ENCODE measurements at places on chromosomes 6 and 20. TPM values are rescaled to one million over a fixed set of nuclear protein-coding genes. Genes with fewer than 3 reads are reported as not detected.

The MYBL2 gene
- 1.7 TPM for total RNA-seq

The OTOR gene
- not detected for total RNA-seq

DNA sequence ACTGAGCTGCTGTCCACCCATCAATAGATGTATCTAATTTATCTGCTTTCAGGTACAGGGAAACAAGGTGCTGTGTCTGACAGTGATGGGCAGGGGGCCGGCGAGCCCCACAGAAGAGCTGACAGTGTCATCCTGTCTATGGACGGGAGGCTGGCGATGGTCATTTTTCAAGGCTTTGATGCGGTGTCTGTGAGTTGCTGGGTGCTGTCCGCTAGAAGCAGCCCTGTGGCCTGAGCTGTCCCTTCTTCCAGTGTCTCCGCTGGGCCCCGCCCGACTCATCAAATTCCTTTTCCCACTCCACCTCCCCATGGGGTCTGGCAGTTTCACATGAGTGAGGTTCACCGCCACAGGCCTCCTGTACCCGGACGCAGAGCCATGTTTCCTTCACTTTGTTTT lies 161.4 kb upstream of the PMEPA1 start:
- no peak overlapping the region for H3K4me3 ChIP-seq
- DNase-seq = no peak
- H3K36me3 ChIP-seq = no peaks in the 10 kb centered on the region
- H3K27ac ChIP-seq = no peak overlapping the region
- no peaks in the 10 kb centered on the region for H3K27me3 ChIP-seq

- DNase-seq = no peak
- no peaks in the 10 kb centered on the region for H3K36me3 ChIP-seq
- no peak overlapping the region for H3K4me3 ChIP-seq
- H3K27ac ChIP-seq = no peak overlapping the region
- H3K27me3 ChIP-seq = no peaks in the 10 kb centered on the region
These were observed 298.7 kb upstream of the TCF21 start for GRCh38 chr6:133590196-133590595.

The DLL1 gene
- total RNA-seq = 12.9 TPM

The CCDC28A gene
- 30.8 TPM for total RNA-seq

- no peak overlapping the region for H3K4me3 ChIP-seq
- no peaks in the 10 kb centered on the region for H3K27me3 ChIP-seq
- H3K27ac ChIP-seq = no peak overlapping the region
- no peaks in the 10 kb centered on the region for H3K4me1 ChIP-seq
- no peak for DNase-seq
- H3K36me3 ChIP-seq = no peaks in the 10 kb centered on the region
These were observed 29.8 kb downstream of the APCDD1L start for GRCh38 chr20:58485393-58485792.

- DNase-seq = no peak
- no peak overlapping the region for H3K27ac ChIP-seq
- H3K4me3 ChIP-seq = no peak overlapping the region
- H3K36me3 ChIP-seq = no peaks in the 10 kb centered on the region
These were observed 70.6 kb upstream of the GRIK2 start for GRCh38 chr6:101322921-101323320.

DNA sequence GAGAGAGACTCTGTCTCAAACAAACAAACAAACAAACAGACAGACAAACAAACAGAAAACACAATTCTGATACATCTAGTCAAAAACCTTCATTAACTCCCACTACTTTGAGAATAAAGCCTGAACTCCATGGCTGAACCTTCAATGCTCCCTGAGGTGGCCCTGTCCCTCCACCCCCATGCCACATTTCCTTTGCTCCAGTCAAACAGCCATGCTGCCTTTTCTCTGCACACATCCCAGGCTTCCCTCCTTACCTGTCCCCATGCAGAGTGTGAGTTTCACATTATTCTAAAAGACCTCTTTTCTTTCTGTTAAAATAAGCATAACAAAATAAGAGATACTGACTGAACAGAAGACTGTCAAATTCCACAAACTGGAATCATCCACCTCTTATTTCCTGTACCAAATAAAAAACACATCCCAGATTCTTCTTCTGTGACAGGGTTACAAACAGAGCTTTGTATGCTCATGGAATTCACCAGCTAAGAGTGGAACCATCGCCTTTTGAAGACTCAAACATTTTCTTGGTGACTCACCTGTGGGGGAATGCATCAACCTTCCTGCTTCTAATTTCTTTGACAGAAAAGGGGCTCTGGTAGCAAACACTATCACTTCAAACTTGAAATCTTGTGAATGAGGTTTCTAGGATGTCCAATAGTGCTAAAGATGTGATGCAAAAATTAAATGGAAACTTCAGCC lies 71.0 kb upstream of the SLC22A16 start:
- no peak for DNase-seq
- no peaks in the 10 kb centered on the region for H3K36me3 ChIP-seq
- no peaks in the 10 kb centered on the region for H3K27me3 ChIP-seq
- H3K27ac ChIP-seq = no peak overlapping the region
- H3K4me3 ChIP-seq = no peak overlapping the region

- H3K36me3 ChIP-seq = no peaks in the 10 kb centered on the region
- H3K27me3 ChIP-seq = no peaks in the 10 kb centered on the region
- DNase-seq = no peak
- H3K4me3 ChIP-seq = no peak overlapping the region
- no peaks in the 10 kb centered on the region for H3K4me1 ChIP-seq
- H3K27ac ChIP-seq = no peak overlapping the region
These were observed 177.8 kb downstream of the EDN1 start for GRCh38 chr6:12467706-12468670.

DNA sequence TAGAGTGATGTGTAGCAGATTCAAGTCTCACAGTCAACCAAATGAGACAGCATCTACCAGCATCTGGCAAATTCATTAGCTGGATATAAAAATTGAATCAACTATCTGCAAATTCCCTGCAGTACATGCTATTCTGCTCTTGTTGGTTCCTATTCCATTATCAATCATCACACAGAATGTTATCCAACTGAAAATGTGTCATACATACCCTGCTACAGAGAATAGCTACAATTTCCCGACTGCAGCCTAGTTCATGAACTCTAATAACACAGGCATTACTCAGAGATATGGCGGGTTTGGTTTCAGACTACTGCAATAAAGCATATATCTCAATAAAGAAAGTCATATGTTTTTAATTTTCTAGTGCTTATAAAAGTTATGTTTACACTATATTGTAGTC lies 78.4 kb downstream of the AHI1 start:
- no peak overlapping the region for H3K4me3 ChIP-seq
- no peak for DNase-seq
- H3K36me3 ChIP-seq = peaks cover 9% of the 10 kb centered on the region
- H3K27me3 ChIP-seq = no peaks in the 10 kb centered on the region
- H3K4me1 ChIP-seq = peaks cover 3% of the 10 kb centered on the region

The CNKSR3 gene
- total RNA-seq = 9.5 TPM

The LY6G6D gene
- total RNA-seq = not detected

GRCh38 chr20:46990017-46990595 lies 95.5 kb downstream of the EYA2 start:
- H3K4me3 ChIP-seq = no peak overlapping the region
- H3K4me1 ChIP-seq = no peaks in the 10 kb centered on the region

DNA sequence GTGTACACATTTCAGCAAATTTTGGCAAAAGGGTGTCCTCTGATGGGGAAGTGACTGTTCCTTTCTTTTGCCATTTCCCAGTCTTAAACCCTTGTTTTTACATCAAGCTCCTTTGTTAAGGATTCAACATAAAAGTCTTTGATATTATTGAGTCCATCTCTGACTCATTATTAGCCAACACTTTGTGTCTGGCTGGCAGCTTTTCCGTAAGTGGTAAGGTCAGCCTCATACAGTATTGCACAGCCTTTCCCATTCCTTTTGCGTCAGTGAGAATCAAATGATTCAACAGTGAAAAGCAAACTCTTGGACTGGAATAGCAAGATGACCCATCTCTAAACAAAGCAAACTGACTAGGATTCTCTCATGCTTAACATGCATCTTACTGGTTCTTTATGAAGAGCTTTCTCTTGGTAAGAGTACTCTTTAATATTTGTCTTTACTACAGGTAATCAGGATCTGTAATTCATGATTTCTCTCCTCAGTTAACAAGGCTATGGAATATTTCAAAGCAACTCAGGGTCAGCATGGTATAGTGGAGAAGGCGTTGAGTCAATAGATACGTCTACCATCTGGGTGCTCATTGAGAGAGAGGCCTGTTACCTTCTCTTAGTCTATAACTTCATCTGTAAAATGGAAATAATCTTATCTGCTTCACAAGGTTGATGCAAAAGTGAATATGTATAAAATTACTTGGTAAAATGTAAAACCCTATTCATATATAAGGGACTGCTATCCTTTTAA lies 183.6 kb downstream of the PRL start:
- H3K27me3 ChIP-seq = no peaks in the 10 kb centered on the region
- no peak for DNase-seq
- no peak overlapping the region for H3K27ac ChIP-seq

The GRIK2 gene
- 0.62 TPM for total RNA-seq

- H3K4me3 ChIP-seq = no peak overlapping the region
- DNase-seq = no peak
- peaks cover 12% of the 10 kb centered on the region for H3K4me1 ChIP-seq
- H3K36me3 ChIP-seq = no peaks in the 10 kb centered on the region
- peaks cover 81% of the 10 kb centered on the region for H3K27me3 ChIP-seq
These were observed 42.3 kb upstream of the NR2E1 start for GRCh38 chr6:108123481-108123929.

- DNase-seq = no peak
- no peak overlapping the region for H3K4me3 ChIP-seq
- H3K36me3 ChIP-seq = no peaks in the 10 kb centered on the region
- H3K27me3 ChIP-seq = no peaks in the 10 kb centered on the region
- H3K4me1 ChIP-seq = peaks cover 19% of the 10 kb centered on the region
These were observed 31.7 kb downstream of the STX7 start for GRCh38 chr6:132481189-132481588.

GRCh38 chr6:37298958-37299357 lies 41.0 kb upstream of the TMEM217 start:
- no peak overlapping the region for H3K27ac ChIP-seq
- peaks cover 52% of the 10 kb centered on the region for H3K36me3 ChIP-seq
- H3K27me3 ChIP-seq = no peaks in the 10 kb centered on the region

The TEAD3 gene
- total RNA-seq = 17.0 TPM

DNA sequence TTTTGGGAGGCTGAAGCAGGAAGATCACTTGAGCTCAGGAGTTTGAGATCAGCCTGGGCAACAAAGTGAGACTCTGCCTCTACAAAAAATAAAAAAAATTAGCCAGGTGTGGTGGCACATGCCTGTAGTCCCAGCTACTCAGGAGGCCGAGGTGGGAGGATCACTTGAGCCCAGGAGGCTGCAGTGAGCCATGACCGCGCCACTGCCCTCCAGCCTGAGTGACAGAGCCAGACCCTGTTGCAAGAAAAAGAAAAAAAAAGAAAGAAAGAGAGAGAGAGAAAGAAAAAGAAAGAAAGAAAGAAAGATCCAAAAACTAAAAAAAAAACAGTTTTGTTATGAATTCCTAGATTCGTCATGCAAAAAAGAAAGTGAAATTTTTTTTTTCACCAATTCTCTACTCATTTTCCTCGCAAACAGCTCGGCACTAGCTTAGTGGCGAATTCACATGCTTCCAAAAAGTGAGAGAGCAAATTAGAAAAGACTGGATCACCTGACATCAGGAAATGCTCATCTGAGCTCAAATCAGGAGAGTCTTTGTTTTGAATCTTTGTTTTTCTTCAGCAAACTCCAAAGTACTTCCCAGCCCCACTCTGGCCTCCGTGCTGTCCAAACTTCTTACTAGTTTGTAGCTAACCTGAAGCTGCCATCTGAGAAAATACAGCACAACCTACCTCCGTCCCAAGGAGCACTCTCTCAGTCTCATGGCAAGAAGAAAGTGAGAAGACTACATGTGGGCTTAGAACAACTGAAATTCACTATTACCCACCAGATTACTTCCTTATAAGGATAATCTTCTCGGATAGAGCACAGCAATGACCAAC lies 27.0 kb downstream of the IPCEF1 start:
- H3K27ac ChIP-seq = no peak overlapping the region
- no peak for DNase-seq

DNA sequence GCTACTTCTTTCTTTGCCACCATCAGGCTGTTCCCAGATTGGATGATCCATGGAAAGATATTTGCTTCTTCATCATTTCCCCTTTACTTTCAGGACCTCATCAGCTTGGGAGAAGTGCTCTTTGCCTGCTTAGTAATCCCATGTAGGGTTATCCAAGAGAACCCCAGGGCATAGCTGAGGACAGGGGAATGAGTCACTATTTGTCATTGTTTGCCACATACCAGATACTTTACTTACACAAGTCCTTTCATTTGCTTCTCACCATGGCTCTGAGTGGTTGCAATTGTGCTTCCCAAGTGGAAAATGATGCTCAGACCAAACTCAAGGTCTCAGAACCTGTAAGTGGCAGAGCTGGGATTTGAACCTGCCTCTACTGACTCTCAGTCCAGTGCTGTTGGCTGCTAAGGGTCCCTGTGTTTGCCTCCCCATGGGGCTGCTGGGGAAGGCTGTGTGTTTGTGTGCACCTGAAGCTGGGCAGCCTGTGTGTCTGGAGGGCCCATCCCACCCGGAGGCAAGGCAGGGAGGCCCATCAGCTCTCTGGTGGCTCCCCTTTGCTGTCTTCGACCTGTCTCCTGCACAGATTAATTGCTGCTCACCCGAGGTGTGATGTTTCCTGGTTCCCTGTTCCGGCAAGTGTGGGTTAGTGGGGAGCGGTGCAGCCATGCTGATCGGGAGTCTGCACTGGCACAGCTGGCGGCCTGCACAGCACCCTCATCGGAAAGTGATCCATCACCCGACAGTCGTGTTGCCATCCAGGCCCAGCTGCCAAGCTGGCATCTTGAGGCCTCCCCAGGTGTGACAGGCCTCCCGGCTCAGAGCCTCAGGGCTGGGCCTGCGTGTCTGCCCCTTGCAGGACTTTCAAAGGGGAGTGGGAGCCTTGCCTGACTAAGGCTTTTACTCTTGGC lies 228.8 kb downstream of the DHX35 start:
- H3K4me3 ChIP-seq = no peak overlapping the region
- H3K36me3 ChIP-seq = no peaks in the 10 kb centered on the region
- no peaks in the 10 kb centered on the region for H3K4me1 ChIP-seq
- H3K27ac ChIP-seq = no peak overlapping the region
- H3K27me3 ChIP-seq = no peaks in the 10 kb centered on the region

The PLN gene
- total RNA-seq = 7.5 TPM

The NFATC2 gene
- total RNA-seq = 6.6 TPM

- H3K4me3 ChIP-seq = no peak overlapping the region
- no peak overlapping the region for H3K27ac ChIP-seq
- no peaks in the 10 kb centered on the region for H3K27me3 ChIP-seq
- no peaks in the 10 kb centered on the region for H3K4me1 ChIP-seq
- H3K36me3 ChIP-seq = no peaks in the 10 kb centered on the region
These were observed 178.8 kb upstream of the AFDN start for GRCh38 chr6:167647737-167648470.

- H3K4me1 ChIP-seq = no peaks in the 10 kb centered on the region
- peaks cover 100% of the 10 kb centered on the region for H3K36me3 ChIP-seq
- no peak overlapping the region for H3K27ac ChIP-seq
These were observed 334.6 kb downstream of the ESR1 start for GRCh38 chr6:152142105-152142504.

Data from lower lobe of right lung (tissue), 2 donors.